Stromal cell of bone marrow (primary cell): ENCODE measurements at places on chromosomes 6 and 20.

GRCh38 chr6:72788188-72788587 lies 166.3 kb downstream of the KCNQ5 start:
- no peak for DNase-seq

- DNase-seq, result no peak
These were observed 31.9 kb upstream of the FUCA2 start for GRCh38 chr6:143543435-143543834.

- DNase-seq, result no peak
These were observed 37.8 kb downstream of the ZNF451 start for GRCh38 chr6:57127763-57128162.

GRCh38 chr6:163708466-163708865 lies 293.9 kb downstream of the QKI start:
- DNase-seq, result no peak

- no peak for DNase-seq
These were observed 147.5 kb downstream of the THBS2 start for GRCh38 chr6:169106176-169106575.

- peak; percentile 55 for DNase-seq
These were observed 17.6 kb upstream of the EIF2S2 start for GRCh38 chr20:34129518-34130162.

DNA sequence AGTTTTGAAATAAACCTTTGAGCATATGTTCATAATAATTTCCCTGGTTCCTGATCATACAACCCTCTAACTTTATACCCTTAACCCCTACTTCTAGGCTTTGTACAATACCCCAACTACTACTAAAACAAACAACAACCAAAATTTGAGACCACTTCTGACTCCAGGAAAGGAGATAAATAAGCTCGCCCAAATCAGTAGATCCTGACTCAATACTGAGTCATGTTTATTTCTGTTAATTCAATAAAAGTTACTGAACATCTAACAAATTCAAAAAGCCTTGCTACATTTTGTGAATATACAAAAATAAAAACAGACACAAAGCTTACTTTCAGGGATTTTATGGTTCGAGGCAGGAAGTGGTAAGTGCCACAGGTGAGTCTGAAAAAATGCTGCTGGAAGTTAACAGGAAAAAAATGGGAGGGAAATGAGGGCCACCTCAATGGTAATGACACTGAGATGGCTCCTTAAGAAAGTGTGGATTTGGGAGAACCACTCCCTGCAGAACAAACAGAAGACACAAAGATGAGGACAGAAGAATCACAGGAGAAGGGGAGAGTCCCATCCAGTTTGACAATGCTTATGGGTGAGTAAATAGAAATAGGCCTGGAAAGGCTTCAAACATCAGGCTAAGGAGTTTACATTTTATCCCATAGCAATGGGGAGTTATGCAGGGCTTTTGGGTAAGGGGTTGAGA lies 63.4 kb downstream of the DST start:
- DNase-seq, result no peak

DNA sequence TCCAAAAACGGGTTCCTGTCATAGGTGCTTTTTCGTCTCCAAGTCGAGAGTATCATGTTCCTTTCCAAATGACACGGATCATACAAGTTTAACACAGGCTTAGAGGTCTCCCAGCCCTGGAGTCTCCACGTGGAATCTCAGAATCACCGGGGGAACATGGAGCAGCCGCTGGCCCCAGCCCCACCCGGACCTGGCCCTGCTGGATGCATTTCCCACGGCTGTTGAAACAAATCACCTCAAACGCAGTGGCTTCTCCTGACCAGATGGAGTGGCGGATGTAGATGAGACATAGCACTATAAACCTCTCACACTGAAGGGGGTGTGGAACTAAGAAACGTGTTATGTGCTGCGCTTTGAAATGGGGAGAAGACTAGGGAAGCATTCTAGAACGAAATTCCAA lies 70.0 kb upstream of the FRMD1 start:
- no peak for DNase-seq

DNA sequence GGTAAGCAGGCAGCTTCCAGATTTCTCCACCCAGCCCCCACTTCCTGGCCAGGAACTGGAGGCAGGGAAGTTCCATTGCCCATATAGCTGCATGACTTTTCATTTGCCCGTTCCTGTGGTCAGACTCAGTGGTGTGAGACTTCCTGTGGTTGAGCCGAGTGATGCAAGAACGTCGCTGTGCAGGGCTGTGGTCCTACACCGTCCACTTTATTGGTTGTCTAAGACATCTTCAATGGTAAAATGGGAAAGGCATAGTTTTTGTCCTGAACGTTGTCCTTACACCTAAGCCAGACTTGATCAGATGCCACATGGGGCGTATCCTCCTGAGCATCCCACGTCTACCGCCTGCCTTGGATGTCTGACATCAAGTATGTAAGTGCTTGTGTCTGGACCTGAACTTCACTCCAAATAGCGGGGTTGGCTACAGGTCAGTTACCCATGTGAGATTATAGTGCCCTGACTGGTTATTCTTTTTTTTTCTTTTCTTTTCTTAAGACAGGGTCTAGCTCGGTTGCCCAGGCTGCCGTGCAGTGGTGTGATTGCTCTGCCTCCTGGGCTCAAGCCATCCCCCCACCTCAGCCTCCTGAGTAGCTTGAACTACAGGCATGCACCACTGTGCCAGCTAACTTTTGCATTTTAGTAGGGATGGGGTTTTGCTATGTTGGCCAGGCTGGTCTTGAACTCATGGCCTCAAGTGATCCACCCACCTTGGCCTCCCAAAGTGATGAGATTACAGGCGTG lies 25.9 kb upstream of the GTSF1L start:
- DNase-seq, result peak; percentile 74

DNA sequence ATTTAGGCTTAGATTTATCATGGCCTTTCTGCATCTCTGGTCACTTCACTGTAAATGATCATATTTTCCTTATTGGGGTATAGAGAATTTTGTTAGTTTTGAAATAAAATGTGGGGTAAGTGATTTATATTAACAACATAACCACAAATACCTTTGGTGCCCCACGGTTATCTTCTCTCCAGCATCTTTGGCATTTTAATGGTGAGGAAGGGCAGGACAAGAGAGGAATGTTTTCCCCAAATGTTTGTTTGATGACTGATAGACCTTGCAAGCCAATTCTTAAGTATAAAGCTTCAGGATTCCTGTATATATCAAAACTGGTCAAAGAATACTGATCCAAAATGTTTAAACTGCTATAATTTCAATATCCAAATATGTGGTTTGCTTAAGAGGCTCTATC lies 171.6 kb upstream of the SMLR1 start:
- DNase-seq, result no peak

DNA sequence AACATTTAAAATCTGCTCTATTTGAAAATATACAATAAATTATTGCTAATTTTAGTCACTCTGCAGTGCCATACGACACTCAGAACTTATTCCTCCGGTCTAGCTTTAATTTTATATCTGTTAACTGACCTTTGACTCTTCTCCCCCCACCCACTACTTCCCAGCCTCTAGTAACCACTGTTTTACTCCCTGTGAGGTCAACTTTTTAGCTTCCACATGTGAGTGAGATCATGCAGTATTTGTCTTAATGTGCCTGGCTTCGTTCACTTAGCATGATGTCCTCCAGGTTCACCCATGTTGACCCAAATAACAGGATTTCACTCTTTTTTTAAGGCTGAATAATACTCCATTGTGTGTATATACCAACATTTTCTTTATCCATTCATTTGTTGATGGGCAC lies 80.8 kb downstream of the RPP40 start:
- no peak for DNase-seq

- no peak for DNase-seq
These were observed 208.1 kb upstream of the PROKR2 start for GRCh38 chr20:5524896-5525295.

- DNase-seq, result no peak
These were observed 8.3 kb upstream of the SCML4 start for GRCh38 chr6:107832151-107833056.

GRCh38 chr20:2365666-2366065 lies 15.0 kb upstream of the TGM6 start:
- no peak for DNase-seq

- no peak for DNase-seq
These were observed 41.7 kb upstream of the CITED2 start for GRCh38 chr6:139416146-139416545.

DNA sequence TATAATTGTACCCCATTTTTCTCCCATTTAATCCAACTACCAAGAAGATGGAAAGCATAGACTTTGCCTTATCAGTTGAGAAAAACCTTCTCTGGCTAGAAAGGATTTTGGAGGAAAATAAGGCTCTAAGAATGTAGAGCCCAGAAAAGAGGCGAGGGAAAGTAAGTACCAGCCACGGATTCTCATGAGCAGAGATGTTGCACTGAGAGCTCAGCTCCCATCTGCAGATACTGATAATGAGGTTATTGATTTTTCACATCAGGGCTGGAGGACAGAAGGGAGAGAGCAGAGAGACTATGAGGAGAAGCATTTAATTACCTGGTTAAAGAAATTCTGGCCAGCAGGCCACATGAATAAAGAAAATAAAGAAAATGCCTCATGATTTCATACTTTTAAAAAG lies 104.4 kb upstream of the FAM184A start:
- no peak for DNase-seq

DNA sequence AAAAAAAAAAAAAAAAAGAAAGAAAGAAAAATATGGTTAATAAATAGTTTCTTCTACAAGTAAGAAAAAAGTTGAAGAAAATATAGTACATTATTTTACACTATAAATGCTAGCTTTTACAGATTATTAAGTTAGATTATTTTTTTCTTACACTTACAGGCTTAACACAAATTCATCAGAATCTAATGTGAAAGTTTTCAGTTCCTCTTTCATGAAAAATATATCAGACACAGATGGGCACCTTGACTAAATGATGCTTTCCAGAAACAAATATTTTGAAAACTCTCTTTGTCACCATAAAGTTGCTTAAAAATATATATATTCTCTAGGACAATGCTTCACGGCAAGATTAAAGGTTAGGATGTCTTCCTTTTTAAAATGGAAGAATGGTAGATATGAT lies 321.8 kb upstream of the HSF2 start:
- DNase-seq, result no peak

DNA sequence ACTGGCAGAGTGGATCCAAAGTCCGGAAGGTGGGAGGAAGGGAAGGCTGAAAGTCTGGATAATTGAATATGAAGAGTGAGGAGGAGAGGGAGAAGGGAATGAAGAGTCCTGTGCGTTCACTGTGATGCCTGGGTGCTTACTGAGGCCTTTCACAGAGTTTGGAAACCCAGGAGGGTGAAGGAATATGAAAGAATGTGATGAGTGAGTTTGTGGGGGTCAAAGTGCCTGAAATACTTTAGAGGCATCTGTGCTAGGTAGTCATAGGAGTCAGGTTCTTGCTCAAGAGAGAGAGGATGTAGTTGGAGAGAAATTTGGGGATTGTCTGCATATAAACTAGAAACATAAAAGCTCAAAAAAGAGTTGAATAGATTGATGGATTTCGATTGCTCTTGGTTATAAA lies 20.7 kb downstream of the NKX2-4 start:
- DNase-seq, result no peak

- no peak for DNase-seq
These were observed 231.3 kb downstream of the ERMARD start for GRCh38 chr6:169982461-169983386.

DNA sequence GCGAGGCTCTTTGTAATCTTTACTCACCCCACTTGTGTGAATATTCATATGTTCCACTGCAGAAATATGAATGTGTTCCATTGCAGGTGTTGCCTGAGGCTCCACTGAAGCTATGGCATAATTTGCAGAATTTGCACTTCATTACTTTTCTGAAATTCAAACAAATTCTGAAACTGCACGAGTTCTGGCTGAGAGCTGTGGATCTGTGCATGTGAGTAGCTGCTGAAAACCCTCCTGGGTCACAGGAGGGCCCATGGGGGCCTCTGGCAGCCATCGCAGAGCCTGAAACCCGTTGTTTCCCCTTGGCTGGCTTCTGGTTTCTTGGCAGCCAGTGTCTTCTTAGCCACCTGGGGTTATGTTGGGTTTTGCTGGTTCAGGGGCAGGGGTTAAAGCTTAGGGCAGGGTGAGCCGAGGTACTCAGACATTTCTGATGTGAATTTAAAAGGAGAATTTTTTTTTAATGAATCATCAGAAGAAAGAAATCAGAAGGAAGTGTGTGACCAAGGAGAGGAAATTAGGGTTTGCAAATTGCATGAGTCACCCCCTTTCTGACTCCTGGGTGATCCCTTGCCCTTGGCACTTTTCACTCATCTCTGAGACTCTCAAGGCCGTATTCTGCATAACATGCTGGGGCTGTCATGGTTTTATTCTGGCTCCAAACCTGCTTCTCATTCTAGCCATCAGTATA lies 40.6 kb downstream of the TOX2 start:
- peak; percentile 98 for DNase-seq

GRCh38 chr6:5403076-5403475 lies 141.8 kb downstream of the FARS2 start:
- DNase-seq, result no peak

- DNase-seq, result peak; percentile 53
These were observed 1.4 kb upstream of the MAN1A1 start for GRCh38 chr6:119350952-119351372.

DNA sequence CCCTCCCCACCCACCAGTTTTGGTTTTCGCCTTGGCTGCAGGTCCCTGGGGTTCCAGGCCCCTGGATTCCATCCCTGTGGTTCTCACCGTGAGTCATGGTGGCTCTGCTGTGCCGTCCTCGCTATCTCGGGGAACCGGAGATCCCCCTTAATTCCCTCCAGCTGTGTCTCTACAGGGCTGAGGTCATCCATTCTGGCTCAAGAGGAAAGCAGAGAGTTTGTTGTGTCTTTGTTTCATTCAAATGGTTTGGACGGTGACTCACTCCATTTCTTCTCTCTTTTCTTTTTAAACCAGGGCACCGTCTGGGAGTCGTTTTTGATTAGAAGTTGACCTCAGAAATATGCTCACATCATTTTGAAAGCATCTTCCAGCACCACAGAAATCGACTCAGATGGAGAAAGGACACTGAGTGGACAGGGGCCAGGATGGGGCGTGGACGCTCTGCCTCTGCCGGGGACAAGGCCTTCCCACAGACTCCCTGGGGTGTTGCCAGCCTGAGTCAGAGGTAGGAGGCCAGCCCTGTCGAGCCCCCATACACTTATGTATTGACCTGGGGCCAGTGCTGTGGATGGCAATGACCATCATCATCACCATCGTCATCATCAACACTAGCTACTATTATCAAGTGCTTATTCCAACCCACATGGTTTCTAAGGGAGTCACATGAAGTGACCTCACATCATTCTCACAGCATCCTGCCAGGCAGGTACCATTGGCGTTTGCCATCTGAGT lies 176.2 kb downstream of the NFATC2 start:
- peak; percentile 100 for DNase-seq

DNA sequence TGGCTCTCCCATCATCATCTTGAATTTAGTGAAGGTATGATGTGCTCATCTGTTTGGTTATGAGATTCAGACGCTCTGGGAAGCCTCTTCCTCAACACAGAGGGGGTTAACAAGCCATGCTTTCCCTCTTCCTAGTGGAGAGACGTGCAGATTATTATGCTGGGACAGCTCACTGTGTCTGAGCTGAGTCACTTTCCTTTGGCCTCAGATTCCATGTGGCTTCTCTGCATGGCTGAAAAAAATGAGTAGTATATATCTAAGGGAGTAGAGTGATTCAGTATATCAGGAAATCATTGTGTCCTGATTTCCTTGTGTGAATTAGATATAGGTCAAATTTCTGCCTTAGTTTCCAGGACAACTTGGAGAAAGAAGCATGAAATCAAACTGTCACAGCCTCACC lies 52.6 kb downstream of the FIG4 start:
- peak; percentile 70 for DNase-seq

- DNase-seq, result no peak
These were observed 32.1 kb downstream of the TXNDC5 start for GRCh38 chr6:7878401-7878964.
